ENCODE measurements at places on chromosomes 3 and 15.

- no peak for DNase-seq
Measured at GRCh38 chr15:65908876-65909275, 39.6 kb downstream of the RAB11A start.

- peak; percentile 86 for DNase-seq
Measured at GRCh38 chr3:101011136-101011535, 17.9 kb upstream of the ABI3BP start.

- no peak for DNase-seq
Measured at GRCh38 chr3:137163241-137163871, 205.6 kb downstream of the IL20RB start.

DNA sequence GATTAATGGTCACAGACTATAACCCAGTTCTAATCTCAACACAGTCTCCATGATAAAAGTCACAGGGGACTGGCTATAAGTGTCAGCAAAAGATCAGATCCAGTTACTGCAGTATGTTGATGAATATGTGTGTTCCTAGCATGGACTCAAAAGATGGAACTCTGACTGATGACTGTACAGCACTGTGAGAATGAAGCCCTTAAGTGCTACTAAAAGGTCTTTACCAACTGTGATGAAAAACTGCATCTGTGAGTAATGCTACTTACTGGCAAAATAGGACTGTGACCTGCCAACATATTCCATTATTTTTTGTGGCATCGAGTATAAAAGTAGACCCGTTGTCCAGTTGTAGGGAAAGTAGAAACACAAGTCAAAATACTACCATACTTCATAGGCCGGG is 284.2 kb downstream of the ROBO2 start:
- peak; percentile 64 for DNase-seq

Data from fibroblast of skin of scalp (primary cell).